ENCODE measurements at places on chromosomes 11 and 22.

- peak; percentile 54 for DNase-seq
Measured at GRCh38 chr11:125429174-125429707, 66.8 kb downstream of the FEZ1 start.

GRCh38 chr11:26134481-26135355 lies 197.2 kb upstream of the ANO3 start:
- peak; percentile 54 for DNase-seq

DNA sequence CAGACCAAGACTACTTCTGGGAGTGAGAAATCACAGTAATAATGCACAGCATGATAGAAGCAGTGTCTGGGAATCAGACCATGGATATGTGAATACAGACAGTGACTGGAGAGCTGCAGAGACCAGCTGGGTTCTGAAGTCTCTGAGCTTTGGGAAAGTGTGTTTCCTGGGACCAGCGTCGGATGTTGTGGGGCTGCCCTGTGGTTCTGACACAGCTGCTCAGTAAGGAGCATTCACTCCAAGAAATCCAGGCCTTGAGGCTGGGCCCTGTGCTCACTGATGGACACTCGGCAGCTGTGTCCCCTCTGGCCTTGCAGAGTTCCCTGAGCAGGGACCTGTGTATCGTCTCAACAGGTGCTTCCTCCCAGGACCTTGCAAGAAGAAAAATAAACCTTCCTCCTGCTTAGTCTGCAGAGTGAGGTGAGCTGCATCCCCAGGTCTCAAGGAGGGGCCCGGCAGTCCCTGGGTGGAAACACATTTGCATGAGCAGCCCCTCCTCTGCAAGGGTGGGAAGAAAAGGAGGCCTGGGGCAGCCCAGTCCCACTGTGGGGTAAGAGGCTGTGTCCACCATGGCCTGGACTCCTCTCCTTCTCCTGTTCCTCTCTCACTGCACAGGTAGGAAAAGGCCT lies 107.9 kb downstream of the VPREB1 start:
- DNase-seq: no peak

DNA sequence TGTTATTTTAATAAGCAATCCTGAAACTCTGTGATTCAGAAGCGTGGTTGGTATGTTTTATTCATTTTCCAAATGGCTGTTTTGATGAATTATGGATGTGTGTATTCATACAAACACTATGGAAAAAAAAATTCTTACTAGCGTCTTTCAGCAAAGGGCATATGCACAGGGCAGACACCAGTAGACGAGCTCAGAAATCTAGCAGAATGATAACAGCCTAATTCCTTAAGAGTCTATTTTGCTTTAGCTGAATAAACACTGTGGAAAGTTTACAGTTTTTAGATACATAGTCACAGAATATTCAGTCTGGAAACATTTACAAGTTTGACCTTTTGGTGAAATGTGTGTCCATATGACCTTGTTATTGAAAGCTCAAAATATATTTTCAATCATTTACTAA lies 418.8 kb upstream of the LUZP2 start:
- no peak for DNase-seq

DNA sequence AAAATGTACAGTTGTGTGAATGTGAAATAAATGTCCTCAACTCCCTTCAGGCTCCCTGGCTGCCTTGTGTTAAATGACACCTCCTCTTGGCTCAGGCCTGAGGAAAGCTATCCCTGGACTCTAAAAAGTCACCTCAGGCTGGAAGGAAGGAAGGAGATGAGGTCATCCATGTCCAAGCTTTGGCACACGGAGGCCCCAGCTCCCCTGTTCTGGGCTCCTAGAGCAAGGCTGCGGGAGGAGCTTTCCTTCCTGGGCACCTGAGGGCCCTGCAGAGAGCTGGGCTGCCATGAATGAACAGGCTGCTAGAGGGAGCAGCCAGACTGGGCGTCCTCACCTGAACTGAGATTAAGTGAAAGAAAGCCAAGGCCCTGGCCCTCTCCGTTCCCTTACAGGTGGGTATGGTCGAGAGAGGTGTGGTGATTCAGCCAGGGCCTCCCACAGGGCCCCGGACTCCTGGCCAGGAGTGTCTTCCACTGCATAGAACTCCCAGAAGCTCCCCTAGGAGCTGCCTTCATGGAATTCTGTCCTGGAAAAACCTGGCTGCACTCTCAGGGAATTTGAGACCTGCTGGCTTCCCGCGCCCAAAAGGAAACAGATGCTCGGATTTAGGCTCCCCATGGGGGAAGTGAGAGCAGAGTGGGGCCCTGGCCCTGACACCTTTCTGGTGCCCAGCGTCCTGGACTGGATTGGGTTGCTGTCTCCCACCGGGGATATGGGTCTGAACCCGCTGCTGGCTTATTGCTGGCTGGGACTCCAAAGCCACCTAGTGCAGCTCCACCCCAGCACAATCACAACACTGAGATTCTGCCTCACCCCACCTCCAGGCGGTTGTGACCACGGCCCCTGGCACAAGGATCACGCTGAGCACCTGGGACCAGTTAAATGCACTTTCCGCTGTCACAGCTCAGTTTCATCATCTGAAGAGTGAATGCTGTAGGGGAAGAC lies 22.2 kb downstream of the MYBPC3 start:
- no peak for DNase-seq
